ENCODE measurements at places on chromosomes 12 and 14.
A peak's percentile ranks its signal among the peaks of the same experiment; 100 is the strongest.

GRCh38 chr12:26906704-26907103 is 31.1 kb downstream of the INTS13 start:
- DNase-seq: no peak

GRCh38 chr14:91338379-91338778 is 79.2 kb downstream of the CCDC88C start:
- no peak for DNase-seq

DNA sequence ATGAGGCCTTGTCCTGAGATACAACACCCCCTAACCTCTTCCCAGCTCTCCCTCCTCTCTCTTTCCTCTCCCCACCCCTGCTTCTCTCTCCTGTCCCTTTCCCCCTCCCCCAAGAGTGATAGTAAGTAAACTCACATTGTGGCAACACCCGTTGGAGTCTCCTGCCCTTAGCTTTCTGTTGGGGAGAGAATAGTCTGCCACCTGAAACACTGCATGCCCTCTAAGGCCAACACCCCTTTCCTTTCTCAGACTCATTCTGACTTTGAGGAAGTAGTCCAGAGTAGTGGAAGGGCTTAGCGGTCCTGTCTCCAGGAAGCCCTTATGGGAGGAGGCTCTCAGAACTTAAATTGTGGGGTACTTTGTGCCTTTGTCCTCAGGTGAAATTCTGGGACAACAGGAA is 95.2 kb downstream of the PRKCH start:
- no peak for DNase-seq

- DNase-seq: no peak
Observed at GRCh38 chr12:87806310-87806709, 222.9 kb downstream of the C12orf50 start.

DNA sequence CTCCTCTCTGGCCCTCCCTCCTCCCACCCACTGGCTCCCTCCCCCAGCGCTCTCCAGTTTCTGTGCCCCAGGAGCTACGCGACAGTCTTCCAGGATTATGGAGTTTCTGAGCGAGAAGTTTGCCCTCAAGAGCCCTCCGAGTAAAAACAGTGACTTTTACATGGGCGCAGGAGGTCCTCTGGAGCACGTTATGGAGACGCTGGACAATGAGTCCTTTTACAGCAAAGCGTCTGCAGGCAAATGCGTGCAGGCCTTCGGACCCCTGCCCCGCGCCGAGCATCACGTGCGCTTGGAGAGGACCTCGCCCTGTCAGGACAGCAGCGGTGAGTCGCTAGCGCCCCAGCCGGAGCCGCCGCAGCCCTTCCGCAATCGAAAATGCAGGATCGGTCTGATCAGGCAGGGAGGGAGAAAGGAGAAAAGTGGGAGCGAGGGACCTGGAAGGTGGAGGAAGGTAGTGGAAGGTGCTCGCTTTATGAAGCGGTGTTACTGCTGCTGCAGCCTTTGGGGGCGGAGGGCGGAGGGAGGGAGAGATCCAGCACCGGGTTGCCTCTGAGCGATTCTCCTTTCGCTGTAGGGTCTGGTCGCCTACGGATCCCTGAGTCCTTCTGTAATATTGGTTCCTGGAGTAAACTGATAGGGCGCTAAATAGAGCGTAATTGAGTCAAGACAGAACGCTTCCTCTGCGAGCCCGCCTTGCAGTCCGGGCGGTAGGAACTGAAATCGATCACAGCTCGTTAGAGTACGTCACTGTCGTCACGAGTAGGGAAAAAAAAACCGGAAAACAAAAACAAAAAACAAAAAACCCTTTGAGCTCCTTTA is at the start of gene ALX1:
Gene ALX1 (plus strand): TSS at position 56 of the 819 bp plus-strand sequence. CDS start 42 bp downstream, at position 98.
- DNase-seq: peak; percentile 51

GRCh38 chr12:108000111-108000510 is 129.0 kb upstream of the WSCD2 start:
- peak; percentile 93 for DNase-seq

DNA sequence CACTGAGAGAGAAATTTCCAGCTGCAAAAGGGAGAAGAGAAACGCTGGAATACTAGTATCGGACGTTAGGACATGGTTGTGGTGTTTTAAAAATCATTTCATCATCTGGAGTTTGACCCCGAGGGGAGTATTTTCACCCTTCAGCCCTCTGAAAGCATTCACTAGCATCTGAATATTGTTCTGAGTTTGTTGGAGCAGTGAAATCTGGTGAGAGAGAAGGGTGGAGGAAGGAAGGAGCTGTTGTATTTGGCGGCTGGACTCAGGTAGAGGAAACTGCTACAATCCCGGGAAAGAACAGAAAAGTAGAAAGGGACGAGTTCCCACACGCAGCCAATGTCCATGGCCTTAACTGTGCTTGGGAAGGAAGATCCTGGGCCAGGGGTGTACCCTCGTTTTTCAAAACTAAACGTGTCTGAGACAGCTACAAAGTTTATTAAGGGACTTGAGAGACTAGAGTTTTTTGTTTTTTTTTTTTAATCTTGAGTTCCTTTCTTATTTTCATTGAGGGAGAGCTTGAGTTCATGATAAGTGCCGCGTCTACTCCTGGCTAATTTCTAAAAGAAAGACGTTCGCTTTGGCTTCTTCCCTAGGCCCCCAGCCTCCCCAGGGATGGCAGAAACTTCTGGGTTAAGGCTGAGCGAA is 896 bp upstream of the CDKN1B start:
- peak; percentile 67 for DNase-seq

DNA sequence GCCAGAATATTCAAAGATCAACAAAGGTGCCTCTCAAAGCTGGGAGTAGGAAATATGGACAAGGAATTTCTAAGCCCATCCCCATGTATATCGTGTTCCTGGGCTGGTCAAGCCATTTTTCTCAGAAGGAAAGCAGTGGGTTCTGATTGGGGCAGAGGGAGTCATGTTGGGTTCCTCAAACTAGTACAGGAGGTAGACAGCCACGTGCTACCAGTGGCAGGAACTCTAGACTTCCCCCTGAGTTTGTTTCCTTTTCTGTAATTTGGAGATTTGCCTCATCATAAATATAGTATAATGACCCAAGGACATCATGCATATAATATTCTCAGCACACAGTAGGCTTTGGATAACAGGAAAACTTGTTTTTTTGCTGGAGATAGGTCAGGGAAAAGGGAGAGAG is 16.4 kb upstream of the PLEKHH1 start:
- no peak for DNase-seq

DNA sequence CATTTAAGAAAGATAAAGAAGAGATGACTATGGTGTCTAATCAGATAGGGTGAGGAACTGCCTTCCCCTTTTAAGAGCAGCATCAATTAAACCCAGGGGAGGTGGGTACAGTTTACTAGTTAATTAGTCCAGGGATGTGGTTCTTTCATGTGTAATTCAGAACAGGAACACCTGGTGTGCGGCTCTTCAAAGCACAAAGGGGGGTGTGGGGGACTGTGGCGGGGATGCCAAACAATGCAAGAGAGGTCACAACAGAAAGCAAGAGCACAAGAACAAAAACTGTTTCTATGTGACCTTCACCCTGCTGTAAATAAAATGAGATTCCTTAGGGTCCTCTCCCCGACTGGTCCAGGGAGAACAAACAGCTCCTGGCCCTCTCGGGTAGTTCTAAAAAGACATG is 183.9 kb upstream of the SOX5 start:
- no peak for DNase-seq

GRCh38 chr14:100591453-100592371 is 4.5 kb upstream of the BEGAIN start:
- DNase-seq: no peak

DNA sequence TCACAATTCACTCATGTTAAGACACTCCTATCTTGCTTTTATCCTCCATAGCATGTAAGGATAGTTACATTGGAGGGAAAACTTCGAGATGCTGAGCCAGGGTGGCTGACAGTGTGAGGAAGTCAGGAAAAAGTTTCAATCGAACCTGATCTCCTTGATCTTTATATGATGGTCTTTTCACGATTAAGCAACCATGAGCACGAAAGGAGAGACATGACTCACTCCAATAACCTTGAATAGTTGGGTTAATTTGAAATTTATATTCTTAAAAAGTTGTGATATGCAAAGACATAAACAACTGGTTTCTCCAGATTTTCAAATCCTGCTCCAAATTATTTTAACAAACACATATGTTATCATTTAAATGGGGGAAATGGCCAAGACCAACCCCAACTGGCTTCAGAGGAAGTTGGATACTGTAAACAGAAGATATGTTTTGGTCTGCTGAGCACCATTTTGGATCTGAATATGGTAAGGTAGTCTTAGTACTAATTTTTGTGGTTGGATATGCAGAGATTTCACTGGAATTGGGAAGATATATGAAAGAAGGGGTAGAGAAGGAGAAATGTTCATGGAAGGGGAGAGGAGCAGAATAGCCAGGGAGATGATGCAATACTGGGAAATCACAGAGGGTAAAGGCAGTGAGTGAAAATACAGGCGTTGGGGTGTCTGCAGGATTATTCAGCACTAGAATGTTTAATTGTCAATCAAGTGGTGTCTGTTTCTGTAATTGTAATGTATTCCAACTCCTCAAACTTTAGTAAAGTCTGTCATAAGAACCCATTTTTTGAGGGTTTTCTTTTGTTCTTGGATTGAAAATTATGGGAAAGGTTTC is 185.2 kb upstream of the SLC38A2 start:
- DNase-seq: no peak

DNA sequence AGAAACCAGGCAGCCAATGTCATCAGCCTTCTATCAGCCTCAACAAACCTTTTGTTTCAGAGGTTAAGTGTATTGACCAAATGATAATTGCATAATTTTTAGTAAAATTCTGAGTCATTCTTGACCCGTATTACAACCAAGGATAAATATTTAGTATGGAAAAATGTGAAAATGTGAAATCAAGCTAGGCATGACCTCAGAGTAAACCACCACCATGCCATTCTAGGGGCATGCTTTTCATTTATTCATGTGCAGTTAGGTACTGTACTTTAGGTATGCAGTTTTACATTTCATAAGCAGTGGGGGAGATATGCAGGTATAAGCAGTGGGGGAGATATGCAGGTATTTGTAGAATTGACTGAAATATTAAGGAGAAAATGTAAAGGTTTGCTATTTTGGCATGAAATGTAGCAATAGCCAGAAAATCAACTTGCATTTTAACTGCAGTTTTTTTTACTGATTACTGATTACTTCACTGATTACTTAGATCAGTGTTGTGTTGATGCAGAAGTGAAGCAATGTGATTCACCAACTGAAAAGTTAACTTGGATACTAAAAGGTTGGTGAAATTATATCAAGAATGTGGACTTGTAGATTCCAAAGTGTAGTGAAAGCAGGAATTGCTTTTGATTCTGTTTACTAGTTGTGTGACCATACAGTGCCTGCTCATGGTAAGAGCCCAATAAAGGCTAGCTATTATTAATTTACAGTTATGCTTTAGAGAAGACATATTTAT is 184.2 kb downstream of the ESR2 start:
- no peak for DNase-seq

DNA sequence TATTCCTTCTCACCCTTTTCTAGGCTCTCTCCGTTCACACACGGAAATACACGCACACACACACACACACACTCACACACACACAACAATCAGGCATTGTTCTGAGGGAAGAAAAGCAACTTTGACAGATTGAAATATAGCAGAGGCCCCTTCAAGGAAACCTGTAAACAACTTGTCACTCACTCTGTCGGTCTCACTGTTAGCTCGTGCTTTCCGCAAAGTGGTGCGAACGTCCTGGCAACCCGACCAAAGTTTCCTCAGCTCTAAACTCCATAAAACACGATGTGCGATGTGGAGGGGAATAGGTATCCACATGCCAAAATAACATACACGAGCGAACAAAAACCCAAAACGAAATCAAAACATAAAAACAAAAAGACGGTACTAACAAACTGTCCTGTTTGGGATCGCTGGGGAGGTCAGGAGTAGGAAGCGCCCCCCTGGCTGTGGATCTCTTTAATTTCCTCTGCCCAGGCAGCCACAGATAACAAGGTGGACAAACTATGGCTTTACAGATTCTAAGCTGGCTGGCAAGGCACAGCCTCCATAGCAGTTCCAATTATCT is 822 bp upstream of the SOX5 start:
- peak; percentile 60 for DNase-seq

- DNase-seq: no peak
Observed at GRCh38 chr12:120539303-120539702, 5.1 kb downstream of the RNF10 start.

GRCh38 chr12:132162508-132163031 is 18.3 kb downstream of the NOC4L start:
- DNase-seq: peak; percentile 28

GRCh38 chr14:35215110-35215813 is 76.9 kb upstream of the PSMA6 start:
- no peak for DNase-seq

Measured in NCI-H1092 treated with DMSO at 0.1 percent for 48 hours (cell line).